ENCODE measurements at places on chromosomes 5 and 9.

GRCh38 chr9:18327121-18327520, 146.8 kb upstream of the ADAMTSL1 start:
- DNase-seq = no peak

- DNase-seq = no peak
Measured at GRCh38 chr5:57298985-57299491, 125.2 kb downstream of the GPBP1 start.

GRCh38 chr5:142143878-142144277, 35.3 kb downstream of the NDFIP1 start:
- no peak for DNase-seq

- no peak for DNase-seq
Measured at GRCh38 chr5:150527038-150527437, 19.1 kb downstream of the NDST1 start.

GRCh38 chr5:79408028-79408427, 105.9 kb downstream of the HOMER1 start:
- no peak for DNase-seq

- no peak for DNase-seq
Measured at GRCh38 chr5:22899341-22899740, 46.2 kb upstream of the CDH12 start.

GRCh38 chr5:136182618-136183017, 10.3 kb downstream of the SMIM32 start:
- DNase-seq = no peak

- DNase-seq = no peak
Measured at GRCh38 chr9:95028853-95029219, 288.7 kb downstream of the FANCC start.

GRCh38 chr9:33443047-33443446, 4.3 kb downstream of the AQP3 start:
- DNase-seq = no peak

- DNase-seq = peak; percentile 1
Measured at GRCh38 chr9:93111371-93112115, 15.5 kb downstream of the CARD19 start.

DNA sequence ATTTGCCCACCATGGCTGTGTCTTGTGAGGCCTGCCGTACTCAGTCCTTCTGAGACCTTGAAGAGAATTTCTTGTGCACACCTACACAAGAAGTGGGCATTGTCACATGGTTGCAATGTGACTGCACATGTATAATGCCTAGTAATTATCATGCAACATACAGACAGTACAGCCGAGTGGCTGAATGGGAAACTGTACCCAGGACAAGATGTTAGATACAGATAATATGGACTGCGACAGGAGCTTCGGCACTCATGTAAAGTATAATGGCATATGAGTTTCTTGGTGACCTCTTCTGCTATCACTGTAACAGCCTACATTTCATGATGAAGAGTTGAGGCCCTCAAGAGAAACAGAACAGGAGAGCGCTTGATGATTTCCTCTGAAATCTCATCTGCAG, 4.8 kb upstream of the PRKACG start:
- DNase-seq = no peak

- DNase-seq = no peak
Measured at GRCh38 chr5:140182803-140183367, 7.9 kb downstream of the CYSTM1 start.

GRCh38 chr9:108521063-108521590, 334.7 kb downstream of the ACTL7B start:
- no peak for DNase-seq

DNA sequence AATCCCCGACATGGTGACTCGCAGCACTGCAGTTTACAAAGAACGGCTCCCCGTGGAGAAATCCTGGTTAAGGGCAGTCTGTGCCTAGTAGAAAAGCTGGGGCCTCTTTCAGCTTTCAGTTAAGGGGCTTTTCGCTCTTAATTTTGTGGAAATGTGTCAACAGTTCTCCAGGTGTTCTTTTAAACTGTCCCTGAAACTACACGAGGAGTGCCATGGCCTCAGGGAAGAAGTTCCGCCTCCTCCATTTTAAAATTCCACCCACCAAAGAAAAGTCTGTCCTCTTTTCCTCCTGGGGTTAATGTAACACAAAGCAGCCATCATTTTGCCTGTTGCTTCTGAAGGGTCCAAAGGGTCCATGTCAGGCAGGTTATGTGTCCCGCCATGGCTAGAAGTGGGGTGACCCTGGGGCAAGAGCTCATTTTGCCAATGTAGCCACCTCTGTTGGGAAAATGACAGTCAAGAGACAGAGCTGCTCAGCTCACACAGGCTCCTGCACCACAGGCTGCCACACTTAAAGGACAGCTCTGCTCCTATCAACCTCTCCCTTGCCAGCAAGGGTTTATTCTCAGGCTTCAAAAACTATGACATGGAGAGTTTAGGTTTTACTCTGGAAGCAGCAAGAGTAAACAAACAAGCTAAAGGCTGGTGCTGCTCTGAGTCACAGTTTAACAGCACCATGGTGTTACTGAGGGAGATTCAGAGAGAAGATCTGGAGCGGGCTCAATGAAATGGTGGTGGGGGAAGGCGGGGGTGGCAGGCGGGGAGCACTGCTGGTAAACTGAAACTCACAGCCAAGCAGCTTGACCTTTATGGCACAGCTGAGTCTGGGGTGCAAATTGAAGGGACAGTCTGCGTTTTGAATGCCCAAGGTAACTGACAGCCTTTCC, 3.2 kb downstream of the WHRN start:
- DNase-seq = no peak

DNA sequence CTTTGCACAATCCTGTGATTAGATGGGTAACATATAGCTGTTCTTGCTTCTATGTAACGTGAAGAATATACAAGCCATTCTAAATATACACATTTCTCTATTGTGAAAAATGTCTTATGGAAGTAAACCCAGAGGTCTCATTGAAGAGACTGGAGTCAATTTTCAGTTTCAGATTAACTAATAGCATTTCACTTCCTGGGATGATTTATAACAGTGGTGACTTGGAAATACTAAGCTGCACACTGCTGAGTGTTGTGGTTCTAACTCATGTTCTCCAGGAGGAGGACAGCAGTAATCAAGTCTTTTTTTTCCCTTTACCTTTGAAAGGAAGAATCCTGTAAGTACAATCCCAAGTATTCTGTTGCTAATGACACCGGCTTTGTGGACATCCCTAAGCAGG, 3.3 kb downstream of the CTSL start:
- DNase-seq = no peak

DNA sequence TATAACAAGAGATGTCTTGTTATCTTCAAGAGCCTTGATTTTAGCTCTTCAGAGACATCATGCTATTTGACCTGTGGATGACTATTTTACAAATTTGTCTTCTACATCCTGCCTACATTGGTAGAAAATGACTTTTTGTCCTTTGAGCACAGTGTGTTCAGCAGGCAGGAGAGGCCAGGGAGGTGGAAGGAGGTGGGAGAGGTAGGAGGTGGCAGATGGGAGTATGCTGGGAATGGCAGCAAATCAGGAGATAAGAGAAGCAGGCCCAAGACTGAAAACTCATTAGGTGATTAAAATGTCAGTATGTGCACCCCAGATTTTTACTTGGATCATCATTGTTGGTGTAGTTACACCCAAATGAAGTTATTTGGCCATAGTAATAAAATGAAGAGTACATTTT, 44.1 kb downstream of the PTPN3 start:
- DNase-seq = no peak

- no peak for DNase-seq
Measured at GRCh38 chr9:107548298-107549142, 59.0 kb upstream of the KLF4 start.

- no peak for DNase-seq
Measured at GRCh38 chr5:44183312-44183711, 205.9 kb downstream of the FGF10 start.

DNA sequence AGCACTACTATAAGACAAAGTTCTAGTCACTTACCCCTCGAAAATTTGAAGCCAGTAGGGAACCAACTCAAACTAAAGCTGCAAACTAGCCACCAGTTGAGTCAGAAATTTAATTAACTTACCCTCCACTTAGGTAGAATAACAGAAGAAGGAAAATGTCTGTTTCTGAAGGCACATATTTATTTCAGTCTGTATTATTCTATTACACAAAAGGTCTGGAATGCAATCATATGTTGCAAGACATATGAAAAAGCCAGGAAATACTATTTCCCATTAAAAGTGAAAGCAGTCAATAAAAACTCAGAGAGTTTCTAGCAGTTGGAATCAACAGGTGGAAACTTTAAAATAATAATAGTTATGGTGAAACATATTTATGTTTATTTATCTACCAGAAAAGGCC, 79.2 kb upstream of the SLCO4C1 start:
- DNase-seq = no peak

DNA sequence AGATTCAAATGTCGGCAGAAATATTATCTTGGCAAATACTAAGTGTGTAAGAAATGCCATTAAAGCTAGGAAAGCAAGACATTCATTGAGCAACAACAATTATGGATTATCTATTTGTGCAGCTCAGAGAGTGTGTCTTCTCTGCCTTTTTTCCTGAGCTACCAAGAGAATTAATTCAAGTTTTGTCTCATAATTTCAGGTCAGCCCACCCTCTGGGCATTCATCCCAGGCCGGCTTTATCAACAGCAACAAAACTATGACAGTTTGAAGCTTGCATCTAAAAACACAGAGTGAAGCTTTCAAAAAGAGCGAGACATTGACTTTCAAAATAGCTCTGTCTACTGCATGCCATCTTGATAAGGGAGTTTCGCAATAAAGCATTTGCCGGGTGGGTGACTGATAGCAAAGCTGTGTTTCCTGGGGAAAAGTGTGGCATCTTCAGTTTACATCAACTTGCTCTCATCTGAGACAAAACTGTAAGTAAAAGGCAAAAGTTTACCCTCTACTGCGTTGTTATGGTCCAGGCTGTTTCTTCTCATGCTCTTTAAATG, 182.4 kb downstream of the IRX1 start:
- DNase-seq = no peak

- no peak for DNase-seq
Measured at GRCh38 chr5:151293624-151294023, 9.9 kb downstream of the SLC36A3 start.

DNA sequence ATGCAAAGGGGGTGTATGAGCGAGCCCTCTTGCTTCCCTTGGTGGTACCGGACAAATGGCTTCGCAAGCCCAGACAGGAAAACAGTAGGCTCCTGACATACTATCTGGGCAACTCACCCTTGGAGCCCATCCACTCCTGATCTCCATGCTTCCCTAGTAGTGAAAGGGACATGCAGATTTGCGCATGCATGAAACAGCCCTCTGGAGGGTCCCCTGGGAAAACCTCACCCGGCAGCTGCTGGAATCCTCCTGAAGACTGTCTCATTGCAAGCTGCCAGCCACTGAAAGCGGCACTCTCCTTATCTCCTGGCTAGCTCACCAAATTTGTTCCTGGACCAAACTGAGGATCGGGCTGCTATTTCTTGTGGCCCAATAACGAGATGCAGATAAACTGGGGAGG, 10.2 kb downstream of the ZNF169 start:
- no peak for DNase-seq

DNA sequence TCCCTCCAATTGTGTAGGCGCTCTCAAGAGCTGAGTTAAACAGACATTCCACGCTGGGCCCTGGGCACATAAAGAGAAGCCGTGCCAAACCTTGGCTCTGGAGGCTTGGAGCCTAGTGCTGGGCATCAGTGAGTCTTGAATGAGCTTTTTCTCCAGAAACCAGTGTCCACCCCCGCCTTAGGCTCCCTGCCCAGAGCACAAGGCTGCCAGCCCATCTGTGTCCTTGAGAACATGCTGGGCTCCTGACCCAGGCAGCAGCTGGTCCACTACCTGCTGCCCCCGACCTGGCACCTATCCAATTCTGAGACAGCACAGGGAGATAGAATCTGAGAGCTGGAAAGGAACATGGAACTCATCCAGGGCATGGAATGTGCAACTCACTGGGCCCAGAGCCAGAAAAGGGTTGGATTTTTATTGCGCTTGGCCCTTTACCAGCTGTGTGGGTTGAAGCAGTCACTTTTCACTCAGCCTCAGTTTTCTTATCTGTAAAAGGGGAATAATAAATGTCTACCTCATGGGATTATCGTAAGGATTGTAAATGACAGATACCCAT, 92.4 kb upstream of the CPLX2 start:
- DNase-seq = peak; percentile 76

DNA sequence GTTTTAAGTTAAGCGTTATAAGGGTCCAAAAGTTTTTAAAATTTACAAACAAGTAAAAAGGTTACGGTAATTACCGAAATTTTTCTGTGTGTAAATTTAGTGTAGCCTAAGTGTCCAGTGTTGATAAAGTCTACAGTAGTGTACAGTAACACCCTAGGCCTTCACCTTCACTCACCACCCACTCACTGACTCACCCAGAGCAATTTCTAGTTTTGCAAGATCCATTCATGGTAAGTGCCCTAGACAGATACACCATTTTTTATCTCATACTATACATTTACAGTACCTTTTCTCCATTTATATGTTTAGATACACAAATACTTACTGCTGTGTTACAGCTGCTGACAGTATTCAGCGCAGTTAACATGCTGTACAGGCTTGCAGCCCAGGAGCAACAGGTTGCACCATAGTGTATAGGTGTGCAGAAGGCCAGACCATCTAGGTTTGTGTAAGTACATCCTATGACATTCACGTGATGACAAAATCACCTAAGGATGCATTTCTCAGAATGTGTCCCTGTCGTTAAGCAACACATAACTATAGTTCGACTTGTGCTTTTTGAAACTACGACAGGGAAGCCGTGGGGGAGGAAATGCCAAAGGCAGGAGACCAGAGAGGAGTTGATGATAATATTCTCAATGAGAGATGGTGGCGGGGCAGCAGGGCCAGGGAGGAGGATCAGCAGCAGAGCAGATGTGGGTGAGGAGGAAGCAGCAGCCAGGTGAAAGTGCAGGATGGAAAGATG, 48.6 kb downstream of the PSMB7 start:
- DNase-seq = no peak

- no peak for DNase-seq
Measured at GRCh38 chr5:179304871-179305270, 40.4 kb downstream of the ADAMTS2 start.

- no peak for DNase-seq
Measured at GRCh38 chr9:127509261-127509954, 58.1 kb downstream of the LRSAM1 start.

DNA sequence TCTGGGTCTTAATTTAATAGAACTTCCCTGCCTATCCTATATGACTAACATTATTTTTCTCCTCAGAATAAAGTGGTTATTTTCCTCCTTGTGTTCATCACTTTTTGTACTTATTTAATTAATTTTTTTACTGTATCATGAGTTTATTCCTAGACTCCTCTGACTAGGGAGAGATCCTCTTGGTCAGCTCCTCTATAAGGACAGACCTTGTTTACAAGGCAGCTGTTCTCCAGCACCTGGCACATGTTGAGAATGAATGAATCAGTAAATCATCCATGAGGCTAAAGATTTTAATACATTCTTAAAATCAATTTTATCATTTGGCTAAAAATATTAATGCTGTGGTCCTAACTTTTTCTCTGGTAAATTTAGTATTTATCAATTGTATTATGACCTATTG, 139.8 kb downstream of the NUDT12 start:
- DNase-seq = no peak

DNA sequence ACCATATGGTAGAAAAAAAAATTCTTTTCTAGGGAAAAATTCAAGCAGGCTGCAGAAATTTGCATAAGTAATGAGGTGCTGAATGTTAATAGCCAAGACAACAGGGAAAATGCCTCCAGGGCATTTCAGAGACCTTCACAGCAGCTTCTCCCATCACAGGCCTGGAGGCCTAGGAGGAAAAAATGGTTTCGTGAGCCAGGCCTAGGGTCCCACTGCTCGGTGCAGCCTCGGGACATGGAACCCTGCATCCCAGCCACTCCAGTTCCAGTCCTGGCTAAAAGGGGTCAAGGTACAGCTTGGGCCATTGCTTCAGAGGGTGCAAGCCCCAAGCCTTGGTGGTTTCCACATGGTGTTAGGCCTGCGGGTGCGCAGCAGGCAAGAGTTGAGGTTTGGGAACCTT, 436.0 kb upstream of the SMC2 start:
- no peak for DNase-seq

Data from posterior cingulate gyrus (tissue), 11 donors.